ENCODE measurements at places on chromosomes 12 and 14.

DNA sequence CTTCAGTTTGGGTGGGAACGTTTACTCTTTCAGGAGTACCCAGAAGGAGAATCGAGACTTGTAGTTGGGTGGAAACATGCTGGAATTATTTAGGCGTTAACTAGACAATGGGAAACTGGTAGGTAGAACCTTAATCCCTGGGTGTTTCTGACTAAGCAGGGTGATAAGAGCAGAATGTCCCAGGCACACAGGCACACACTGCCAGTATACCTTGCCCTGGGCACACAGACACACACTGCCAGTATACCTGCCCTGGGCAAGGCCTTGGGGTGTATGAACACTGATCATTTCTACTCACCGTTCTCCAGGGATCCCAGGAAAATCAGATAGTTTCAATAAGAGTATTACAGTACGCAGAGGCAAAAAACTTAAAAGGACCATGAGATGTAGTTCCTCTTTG, 115.5 kb downstream of the SNAPC1 start:
- DNase-seq = no peak

DNA sequence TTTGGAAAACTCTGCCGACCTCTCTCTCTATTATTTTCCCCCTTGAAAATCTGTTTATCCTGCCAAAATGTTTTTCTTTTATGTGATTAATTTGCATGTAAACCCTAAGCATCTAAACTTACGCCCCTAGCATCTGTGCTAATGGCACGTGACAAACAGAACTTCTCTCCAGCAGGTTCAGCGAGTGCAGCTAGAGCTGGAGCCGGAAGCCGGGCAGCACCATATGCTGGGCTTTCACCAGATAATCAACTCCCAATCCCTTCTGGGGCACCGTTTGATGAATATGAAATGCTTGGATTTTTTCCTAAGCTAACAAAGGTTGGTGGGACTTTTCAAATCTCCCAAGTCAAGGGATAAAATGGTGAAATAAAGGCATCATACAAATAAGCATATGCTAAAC, 667.5 kb upstream of the TMEM132C start:
- DNase-seq = no peak

DNA sequence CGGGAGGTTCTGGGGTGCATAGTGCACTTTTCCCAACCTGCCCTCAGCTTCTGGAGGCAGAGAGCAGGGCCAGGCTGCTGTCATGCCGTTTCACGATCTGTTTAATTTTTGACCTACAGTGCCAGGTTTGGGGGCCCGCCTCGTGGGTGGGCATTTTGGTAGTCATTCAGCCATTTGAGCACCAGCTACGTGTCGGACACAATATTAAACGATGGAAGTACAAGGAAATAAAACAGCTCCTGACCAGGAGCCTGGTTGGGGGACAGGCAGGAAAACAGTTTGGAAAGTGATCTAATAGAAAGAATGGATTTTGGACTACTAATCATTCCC, 708 bp downstream of the FNTB start:
- DNase-seq = no peak

DNA sequence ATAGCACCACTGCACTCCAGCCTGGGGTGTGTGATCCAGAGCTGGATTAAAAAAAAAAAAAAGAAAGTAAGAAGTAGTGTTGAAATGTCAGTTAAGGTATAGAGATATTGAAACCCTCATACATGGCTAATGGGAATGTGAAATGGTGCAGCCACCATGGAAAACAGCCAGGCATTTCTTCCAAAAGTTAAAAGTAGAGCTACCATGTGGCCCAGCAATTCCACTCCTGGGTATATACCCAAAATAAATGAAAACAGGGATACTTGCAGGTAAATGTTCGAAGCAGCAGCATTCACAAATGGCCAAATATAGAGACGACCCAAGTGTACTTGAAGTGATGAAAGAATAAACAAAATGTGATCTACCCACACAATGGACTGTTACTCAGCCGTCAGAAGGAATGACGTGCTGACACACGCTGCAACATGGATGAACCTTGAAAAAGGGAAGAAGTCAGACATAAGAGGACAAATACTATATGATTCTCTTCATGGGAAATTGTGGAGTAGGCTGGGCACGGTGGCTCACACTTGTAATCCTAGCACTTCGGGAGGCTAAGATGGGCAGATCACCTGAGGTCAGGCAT, 15.2 kb downstream of the IL31 start:
- no peak for DNase-seq

- no peak for DNase-seq
These were observed 117.6 kb downstream of the CMAS start for GRCh38 chr12:22163594-22163993.

DNA sequence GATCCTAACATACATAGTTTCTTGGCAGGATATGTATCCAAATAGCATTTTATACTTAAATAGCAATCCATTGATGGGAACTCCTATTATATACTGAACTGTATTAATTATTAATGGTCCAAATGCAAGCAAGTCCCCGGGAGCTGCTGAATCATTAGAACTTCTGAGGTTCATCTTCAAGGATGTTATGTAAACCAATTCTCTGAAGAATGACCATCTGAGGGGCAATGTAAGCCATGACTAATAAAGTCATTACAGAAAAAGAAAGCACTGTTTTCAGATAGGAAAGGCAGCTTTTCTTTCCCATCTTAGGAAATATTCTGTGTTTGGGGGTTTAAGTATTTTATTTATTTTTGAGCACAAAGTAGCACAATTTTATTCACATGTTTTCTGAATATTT, 166.1 kb upstream of the SLC16A7 start:
- DNase-seq = no peak
